ENCODE measurements at places on chromosomes 7 and 10. TPM values are rescaled to one million over a fixed set of nuclear protein-coding genes. Genes with fewer than 3 reads are reported as not detected.

BHLHA15 gene
- 0.78 TPM for total RNA-seq

TMEM106B gene
- 58.9 TPM for total RNA-seq

WAPL gene
- 24.8 TPM for total RNA-seq

CLCN1 gene
- total RNA-seq: 0.21 TPM

GIMAP6 gene
- total RNA-seq: not detected

BTBD16 gene
- total RNA-seq: 0.14 TPM

SLC13A1 gene
- total RNA-seq: not detected

R3HCC1L gene
- total RNA-seq: 10.2 TPM
